ENCODE measurements at places on chromosomes 2 and 18.

DNA sequence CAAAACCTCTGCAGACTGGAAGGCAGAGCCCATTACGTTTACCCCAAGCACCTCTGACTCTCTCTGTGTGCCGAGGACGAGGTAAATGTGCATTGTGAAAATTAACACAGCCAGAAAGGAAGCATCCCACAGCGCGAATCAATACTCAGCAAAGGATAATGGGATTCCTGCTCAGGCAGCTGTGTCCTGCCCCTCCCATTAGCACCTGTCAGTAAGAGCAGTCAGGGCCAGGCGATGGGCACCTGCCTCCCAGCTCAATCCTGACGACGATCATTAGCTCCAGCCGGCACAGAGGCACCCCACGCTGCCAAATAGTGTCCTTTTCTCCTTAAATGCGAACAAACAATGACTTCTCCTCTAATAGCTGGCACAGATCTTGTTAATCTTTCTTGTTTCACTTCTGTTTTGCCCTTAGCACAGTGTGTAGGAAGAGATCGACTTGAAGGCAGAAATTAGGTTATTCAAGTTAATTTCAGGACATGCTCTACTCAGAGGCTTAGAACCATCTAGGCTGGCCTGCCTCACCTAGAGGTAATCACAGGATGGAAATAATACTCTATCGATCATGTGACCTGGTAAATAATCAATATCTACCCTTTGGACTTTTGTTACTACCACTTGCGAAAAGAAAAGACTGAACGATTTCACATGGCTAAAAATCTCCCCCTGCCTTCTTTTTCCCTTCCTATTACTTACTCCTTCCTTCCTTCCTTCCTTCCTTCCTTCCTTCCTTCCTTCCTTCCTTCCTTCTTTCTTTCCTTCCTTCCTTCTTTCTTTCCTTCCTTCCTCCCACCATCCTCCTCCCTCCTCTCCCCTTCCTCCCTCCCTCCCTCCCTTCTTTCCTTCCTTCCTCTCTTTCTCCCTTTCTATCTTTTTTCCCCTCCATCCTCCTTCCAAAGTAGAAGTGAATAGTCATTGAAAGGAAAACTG, 487.9 kb upstream of the ID2 start:
- peaks cover 12% of the 10 kb centered on the region for H3K4me1 ChIP-seq

- H3K4me3 ChIP-seq, result no peak overlapping the region
- H3K27ac ChIP-seq, result no peak overlapping the region
- no peaks in the 10 kb centered on the region for H3K27me3 ChIP-seq
- DNase-seq, result peak; percentile 53
- no peaks in the 10 kb centered on the region for H3K36me3 ChIP-seq
- H3K4me1 ChIP-seq, result peaks cover 39% of the 10 kb centered on the region
Measured at GRCh38 chr2:147030966-147031720, 813.7 kb upstream of the ACVR2A start.

GRCh38 chr2:192026059-192026824, 168.5 kb downstream of the TMEFF2 start:
- DNase-seq, result no peak
- H3K36me3 ChIP-seq, result no peaks in the 10 kb centered on the region
- H3K27ac ChIP-seq, result no peak overlapping the region
- no peaks in the 10 kb centered on the region for H3K4me1 ChIP-seq
- H3K4me3 ChIP-seq, result no peak overlapping the region

DNA sequence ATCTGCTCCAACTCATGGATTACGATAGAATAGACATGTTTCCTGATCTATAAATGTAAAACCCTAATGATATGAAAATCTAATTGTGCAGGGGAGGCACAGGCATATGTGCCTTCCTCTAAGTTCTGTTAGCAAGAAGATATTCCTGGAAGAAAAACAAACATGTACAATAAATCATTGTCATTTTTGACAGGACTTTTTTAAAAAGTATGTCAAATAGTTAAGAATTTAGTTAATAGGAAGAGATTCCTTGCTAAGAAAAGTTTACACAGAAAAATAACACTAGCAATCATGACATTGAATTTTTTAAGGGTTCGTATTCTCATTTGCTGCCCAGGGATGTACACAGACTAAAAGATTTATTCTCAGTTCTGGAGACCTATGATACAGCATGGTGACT, 15.3 kb upstream of the CREB1 start:
- H3K27me3 ChIP-seq, result no peaks in the 10 kb centered on the region
- peaks cover 55% of the 10 kb centered on the region for H3K4me1 ChIP-seq
- no peaks in the 10 kb centered on the region for H3K36me3 ChIP-seq
- H3K4me3 ChIP-seq, result peak overlapping the region; percentile 54

DNA sequence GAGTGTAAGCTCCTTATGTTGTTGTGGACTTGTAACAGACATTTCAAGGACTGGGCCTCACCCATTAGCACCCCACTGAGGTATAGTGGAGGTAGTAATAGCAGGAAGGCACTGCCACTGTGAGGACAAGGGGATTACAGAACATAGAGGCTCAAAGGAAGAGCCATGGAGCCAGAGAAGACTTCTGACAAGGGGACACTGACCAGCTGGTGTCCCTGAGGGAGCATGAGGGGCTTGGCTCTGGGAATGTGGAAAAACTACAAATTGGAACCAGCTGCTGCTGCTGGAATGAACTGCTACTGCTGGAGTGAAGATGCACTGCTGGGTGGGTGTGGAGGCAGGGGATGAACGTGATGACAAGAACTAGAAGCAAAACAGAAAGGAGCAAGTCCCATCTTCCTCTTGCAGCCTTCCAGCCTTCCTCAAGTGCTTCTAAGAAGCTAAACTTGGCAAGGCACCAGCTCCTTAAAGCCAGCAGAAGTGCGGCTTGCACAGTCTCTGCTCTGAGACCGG, 167.3 kb upstream of the NOSTRIN start:
- DNase-seq, result peak; percentile 11
- H3K36me3 ChIP-seq, result no peaks in the 10 kb centered on the region
- H3K4me3 ChIP-seq, result no peak overlapping the region
- no peaks in the 10 kb centered on the region for H3K27me3 ChIP-seq

DNA sequence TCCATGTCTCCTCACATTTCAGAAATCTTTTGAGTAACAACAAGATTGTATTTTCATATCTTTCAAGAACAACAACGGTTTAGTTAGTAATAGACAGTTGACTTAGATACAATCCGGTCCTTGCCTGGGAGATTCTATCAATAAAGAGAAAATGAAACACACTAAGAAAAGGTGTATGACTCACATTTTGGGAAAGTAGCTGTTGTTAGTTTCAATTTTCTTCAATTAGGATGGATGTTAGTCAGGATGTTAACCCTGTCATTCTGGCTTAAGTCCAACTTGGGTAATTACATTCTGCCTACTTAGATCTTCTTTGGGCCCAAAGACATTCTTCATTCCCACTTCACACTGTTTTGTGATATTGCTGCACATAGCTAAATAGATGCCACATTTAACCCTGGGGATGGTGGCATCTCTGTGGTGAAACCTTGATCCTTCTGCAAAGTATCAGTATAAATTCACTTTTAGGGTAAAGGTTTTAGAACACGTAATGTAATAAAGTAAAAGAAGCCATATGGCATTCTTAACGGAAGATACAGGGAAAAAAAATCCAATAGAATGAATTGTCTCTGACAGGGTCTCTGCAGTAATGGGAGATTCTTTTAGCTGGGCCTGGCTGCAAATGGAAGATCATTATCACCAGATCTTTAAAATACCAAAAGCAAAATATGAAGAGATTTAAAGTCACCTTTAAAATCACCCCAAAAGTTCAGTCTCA, 365.5 kb downstream of the FIGN start:
- H3K4me1 ChIP-seq, result no peaks in the 10 kb centered on the region
- no peak for DNase-seq
- H3K36me3 ChIP-seq, result no peaks in the 10 kb centered on the region
- H3K27ac ChIP-seq, result no peak overlapping the region
- no peaks in the 10 kb centered on the region for H3K27me3 ChIP-seq
- H3K4me3 ChIP-seq, result no peak overlapping the region

Data from GM23248 (cell line).